CD4-positive, alpha-beta T cell treated with Interleukin-4 for 4 hours (primary cell): ENCODE measurements at places on chromosomes 2 and 18.

DNA sequence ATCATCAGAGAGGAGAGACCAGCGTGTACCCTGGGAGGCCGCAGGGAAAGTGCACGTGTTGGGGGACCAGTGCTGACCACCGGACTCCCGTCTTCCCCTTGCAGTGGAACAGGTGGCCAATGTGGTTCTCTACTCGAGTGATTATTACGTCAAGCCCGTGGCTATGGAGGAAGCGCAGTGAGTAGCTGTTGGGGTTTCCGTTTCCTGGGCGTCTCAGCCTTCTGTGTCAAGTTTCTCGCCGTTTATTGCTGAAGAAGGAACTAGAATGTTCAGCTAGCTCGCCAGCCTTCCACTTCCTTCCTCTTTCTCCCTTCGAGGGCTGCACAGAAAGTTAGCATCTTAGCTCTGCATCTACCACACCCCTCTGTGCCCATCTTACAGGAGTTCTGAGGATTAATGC is 22.8 kb upstream of the DGKD start:
- DNase-seq = peak; percentile 88

- no peak for DNase-seq
Measured at GRCh38 chr18:8811115-8811514, 105.8 kb downstream of the MTCL1 start.

GRCh38 chr2:208208335-208209085 is 18.7 kb upstream of the C2orf80 start:
- no peak for DNase-seq

- no peak for DNase-seq
Measured at GRCh38 chr2:120794716-120795115, 59.0 kb downstream of the GLI2 start.

DNA sequence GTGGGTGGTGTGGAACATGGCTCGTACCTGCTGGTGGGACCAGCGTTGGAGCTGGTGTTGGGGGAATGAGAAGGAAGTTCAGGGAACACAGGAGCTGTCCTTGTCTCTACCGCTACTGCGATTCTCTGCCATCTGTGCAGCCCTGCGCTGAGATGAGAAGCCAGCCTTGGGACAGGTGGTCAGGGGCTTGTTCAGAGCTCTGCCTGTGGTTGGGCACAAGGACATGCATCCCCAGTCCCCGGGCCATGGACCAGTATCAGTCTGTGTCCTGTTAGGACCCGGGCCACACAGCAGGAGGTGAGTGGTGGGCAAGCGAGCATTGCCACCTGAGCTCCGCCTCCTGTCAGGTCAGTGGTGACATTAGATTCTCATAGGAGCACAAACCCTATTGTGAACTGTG is 164.4 kb downstream of the TSN start:
- DNase-seq = no peak

GRCh38 chr2:240796543-240797499 is 23.2 kb downstream of the KIF1A start:
- no peak for DNase-seq

GRCh38 chr2:152924722-152925121 is 206.3 kb downstream of the ARL6IP6 start:
- no peak for DNase-seq
